Left lung (tissue), 14 donors: ENCODE measurements at places on chromosomes 2 and 18. TPM values are rescaled to one million over a fixed set of nuclear protein-coding genes. Genes with fewer than 3 reads are reported as not detected.

- DNase-seq: no peak
Measured at GRCh38 chr2:63777816-63778215, 63.9 kb upstream of the UGP2 start.

DNA sequence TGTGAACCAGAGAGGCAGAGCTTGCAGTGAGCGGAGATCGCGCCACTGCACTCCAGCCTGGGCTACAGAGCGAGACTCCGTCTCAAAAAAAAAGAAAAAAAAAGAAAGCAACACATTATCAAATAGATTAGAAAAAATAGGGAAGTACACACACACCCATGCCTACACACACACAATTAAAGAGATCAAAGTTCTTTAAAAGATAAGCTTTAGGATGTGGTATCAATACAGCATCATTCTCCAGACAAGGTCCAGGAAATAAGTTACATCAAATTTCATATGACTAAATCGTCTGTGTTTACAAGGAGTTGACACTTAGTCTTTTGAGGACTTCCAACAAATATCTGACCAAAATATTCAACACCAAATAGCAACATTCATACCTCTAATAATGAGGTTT lies 25.7 kb downstream of the PGAP1 start:
- no peak for DNase-seq

- DNase-seq: no peak
Measured at GRCh38 chr18:74414953-74415515, 42.1 kb downstream of the DIPK1C start.

- peak; percentile 72 for DNase-seq
Measured at GRCh38 chr18:3596637-3597384, 146.8 kb downstream of the TGIF1 start.

DNA sequence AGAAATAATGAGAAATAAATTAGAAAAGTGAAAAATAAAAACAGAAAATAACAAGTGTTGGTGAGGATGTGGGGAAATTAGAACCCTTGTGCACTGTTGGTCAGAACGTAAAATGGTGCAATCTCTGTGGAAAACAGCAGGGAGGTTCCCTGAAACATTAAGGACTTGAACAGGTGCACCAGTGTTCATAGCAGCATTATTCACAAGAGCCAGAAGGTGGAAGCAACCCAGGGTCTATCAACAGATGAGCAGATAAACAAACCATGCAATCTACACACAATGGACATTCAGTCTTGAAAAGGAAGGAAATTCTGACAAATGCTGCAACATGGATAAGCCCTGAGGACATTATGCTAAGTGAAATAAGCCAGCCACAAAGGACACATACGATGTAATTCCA lies 58.2 kb upstream of the TFCP2L1 start:
- DNase-seq: no peak

DNA sequence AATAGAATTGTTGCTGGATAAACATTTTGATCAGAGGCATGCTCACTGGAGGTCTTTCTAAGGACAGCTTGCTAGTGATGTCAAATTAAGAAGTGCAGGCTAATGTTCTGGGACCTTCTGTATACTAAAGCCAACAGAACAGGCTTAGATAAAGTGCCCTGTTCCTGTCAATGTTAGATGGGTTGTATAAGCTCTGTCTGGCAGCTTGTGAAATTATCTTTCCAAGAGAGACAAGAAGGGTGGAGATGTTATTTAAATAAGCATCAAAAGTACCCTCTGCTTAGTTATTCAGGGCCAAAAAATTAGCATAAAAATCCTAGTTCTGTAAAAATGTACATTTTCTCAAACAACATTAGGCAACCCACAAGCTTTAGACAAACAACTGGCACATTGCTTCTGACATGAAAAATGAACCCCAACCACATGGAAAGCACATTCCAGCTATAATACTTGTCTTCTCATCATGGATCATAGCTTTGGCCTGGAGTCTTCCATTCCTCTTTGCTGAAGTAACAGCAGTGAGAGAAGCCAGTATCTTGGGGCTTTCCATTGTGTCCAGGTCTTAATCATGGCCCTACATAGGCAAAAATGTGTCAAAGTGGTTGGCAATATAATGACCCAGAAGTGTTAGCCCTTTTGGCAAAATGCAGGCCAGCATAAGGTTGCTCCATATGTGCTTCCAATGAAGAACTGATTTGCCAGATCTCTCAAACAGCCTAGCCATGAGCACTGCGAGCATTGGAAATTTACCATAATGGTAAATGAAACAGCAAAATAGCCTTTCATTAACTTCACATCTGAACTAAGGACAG lies 478.1 kb upstream of the ZNF804A start:
- DNase-seq: no peak

DNA sequence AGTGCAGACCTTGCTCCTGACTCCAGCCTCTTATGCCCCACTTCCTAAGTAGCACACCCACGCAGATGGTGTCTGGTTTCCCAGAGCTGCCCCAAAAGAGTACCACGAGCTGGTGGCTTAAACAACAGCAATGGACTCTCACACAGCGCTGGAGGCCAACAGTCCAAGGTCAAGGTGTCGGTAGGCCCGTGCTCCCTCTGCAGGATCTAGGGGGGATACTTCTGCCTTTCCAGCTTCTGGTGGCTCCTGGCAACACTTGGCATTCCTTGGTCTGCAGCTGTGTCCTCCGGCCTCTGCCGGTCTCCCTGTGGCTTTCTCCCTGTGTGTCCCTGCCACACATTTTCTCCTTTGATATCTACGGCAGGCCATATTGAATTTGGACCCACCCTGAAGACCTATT lies 99.0 kb downstream of the TSHZ1 start:
- DNase-seq: no peak

Gene EIF4E2
- polyA plus RNA-seq: 96.6 TPM
